NCI-H146 (cell line): ENCODE measurements at places on chromosomes 16 and 17.

- no peak for DNase-seq
Measured at GRCh38 chr17:52827526-52827925, 669.0 kb upstream of the CA10 start.

GRCh38 chr17:76997981-76998531 lies 129.9 kb downstream of the MGAT5B start:
- DNase-seq = no peak

GRCh38 chr16:85983064-85983463 lies 84.1 kb downstream of the IRF8 start:
- no peak for DNase-seq

- DNase-seq = no peak
Measured at GRCh38 chr16:50533317-50533716, 14.9 kb upstream of the NKD1 start.

DNA sequence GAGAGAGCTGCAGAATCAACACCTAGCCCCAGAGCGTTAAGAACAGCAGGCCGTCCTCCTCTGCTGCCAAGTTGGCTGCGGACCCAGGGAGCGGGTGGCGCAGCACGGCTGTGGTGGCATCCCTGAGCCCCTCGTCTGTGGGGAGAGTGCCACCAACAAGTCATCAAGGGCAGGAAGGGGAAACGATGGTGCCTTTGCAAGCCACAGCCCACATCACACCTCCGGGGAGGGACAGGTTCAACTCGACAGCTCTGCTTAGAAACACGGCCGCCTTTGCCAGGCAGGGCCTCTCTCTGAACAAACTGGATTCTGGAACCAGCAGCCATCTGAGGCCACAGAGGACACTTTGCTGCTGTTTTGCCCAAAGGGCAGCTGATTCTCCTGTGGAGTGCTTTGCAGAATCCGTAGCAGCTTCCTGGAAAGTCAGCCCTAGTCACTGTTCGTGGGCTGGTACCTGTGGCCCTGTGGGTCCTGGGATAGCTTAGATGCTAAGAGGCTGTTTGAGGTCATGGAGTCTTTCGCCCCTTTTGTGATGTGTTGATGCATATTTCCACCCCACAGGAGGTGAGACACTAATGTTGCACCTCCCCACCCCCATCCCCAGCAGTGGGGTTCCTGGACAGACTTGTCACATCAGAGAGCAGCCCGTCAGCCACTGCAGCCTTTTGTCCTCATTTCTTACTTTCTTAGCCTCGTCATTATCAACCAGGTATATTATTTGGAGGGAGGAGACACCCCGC lies 270.6 kb downstream of the CPPED1 start:
- DNase-seq = no peak

- peak; percentile 65 for DNase-seq
Measured at GRCh38 chr16:1300664-1301476, 8.6 kb upstream of the UBE2I start.

DNA sequence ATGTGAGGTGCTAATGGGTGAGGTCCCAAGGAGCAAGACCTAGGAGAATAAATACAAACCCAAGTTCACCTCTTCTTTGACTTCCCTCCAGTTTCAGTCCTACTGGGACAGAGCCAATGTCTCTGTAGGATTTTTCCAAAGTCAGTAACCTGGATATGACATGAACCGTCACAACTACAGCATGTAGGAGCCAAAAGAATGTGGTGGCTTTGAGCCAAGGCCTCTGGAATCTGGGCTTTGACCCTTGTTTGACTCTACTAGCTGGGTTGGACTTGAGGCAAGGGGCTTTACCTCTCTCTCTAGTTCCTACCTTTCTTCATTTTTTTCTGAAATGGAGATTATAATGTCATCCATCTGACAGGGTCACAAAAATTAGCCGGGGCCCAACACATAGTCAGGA lies 91.4 kb downstream of the CACNG3 start:
- DNase-seq = no peak

DNA sequence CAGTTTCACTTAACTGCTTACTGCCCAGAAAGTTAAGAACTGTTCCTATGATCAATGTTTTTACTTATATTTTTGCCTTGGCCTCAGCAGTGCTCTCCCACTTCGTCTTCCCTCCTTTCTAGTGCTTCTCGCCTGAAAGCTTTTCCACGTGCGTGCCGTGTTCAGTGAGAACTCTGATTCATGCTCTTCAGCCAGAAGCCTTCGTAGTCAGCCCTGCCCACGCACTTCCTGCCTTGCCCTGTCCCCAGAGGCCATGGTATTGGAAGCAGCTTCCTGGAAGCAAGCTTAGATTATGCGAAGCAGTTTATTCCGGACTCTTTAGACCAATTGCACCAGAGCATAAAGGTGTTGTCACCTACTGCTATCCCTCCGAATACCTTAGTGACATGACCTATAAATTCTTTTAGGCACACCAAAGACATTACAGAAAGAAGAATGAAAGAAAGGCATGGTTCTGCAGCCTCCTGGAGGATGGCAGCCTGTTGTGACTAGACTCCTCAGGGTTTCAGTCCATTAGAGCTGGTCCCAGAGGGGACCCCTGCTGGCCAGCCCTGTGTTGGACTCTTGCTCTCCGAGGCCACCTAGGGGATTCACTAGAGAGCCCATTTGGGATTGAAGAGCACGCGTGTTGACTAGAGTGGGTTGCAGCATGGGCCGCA lies 105.2 kb downstream of the RPTOR start:
- peak; percentile 42 for DNase-seq

GRCh38 chr17:42456223-42457106 lies 2.2 kb upstream of the ATP6V0A1 start:
- DNase-seq = no peak

DNA sequence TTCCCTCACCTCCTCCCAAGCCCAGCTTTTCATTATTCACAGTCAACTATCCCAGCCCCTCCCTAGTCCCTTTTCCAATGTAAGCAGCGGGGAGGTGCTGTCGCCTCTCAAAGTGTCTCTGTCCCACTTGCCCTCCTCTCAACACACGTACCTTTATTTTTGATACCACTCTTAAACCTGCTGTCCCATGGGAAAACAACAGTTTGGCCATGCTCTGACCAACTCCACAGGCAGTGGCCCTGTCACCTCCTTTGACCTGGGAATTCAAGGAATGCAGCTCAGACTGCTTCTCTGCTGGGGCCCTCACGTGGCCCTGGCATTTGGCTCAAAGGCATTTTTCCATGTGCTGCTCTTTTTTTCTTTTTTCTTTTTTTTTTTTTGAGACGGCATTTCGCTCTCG lies 4.2 kb downstream of the LYRM9 start:
- DNase-seq = no peak

- no peak for DNase-seq
Measured at GRCh38 chr16:89442588-89442987, 47.8 kb downstream of the ANKRD11 start.

GRCh38 chr17:70276906-70277305 lies 107.6 kb downstream of the KCNJ2 start:
- no peak for DNase-seq

GRCh38 chr17:38857271-38857670 lies 3.8 kb upstream of the RPL23 start:
- DNase-seq = no peak

DNA sequence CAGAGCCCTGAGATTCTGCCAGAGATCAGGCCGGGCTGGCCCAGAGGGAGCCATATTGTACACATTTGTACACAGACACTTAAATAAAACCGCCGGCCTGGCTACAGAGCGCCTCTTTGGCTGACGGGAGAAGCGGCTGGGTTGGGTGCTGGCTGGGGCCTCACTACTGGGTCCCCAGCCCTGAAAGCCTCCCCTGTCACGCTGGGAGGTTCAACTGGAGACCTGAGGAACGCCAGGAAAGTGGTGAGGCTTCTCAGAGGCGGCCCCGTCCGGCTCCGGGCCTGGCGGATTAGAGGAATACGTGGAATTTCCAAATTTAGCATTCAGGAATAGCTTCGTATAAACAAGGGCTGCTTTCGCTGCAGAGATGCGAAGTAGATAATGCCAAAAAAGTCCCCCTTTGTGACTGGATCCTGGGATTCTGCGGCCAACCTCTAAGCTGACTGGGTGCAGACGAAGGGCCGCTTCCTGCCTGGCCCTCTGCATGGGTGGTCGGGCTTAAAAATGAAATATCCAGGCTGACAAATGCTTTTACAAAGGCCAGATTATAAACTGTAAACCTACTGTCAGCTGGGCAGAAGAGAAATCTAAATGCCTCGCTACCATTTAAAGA lies 252.4 kb downstream of the IRF8 start:
- DNase-seq = no peak

DNA sequence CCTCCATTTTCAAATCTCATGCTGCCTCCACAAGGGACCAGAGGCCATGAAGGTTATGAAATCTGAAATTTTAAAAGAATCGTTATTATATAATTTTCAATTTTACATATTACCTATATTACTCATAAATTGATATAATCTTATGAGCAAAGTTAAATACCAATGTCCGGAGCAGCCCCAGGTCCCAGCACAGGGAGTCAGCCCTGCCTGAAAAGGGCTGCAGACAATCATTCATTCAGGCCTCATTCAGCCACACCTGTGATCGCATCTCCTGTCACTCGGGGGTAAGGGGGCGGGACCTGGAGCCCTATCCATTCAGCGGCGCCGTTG lies 172.5 kb downstream of the AHSP start:
- no peak for DNase-seq

DNA sequence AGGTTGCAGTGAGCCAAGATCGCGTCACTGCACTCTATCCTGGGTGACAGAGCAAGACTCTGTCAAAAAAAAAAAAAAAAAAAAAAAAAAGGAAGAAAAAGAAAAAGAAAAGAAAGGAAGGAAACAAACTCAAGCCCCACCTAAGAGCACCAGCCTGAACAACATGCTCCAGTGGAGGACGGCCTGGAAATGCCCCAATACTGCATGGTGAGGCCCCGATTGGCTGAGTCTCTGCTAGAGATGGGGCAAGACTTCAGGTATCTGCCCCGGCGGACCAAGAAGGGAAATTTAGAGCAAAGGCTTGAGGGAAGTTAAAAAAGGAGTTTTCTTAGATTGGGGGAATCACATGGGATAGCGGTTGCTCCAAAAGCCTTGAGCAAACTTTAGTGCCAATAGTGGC lies 10.4 kb upstream of the ZNF652 start:
- no peak for DNase-seq

- no peak for DNase-seq
Measured at GRCh38 chr17:79444198-79444597, 166.7 kb downstream of the RBFOX3 start.

DNA sequence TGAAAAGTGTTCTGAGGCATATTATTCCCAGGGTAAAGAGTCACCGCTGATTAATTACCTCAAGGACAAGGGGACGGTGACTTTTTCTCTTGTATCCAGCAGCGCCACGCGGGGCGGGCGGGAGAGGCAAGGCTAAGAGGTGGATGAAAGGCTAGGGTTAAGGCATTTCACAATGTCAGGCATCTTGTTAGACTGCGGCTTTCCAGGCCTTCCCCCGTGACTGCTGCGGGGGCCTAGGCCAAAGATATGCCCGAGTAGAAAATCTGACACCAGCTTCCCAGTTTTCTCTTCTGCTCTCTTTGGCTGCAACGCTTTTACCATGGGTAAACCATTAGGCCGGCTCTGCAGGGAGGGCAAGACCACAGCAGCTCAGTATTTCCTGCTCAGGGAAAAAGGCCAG lies 698.2 kb downstream of the MAF start:
- no peak for DNase-seq

DNA sequence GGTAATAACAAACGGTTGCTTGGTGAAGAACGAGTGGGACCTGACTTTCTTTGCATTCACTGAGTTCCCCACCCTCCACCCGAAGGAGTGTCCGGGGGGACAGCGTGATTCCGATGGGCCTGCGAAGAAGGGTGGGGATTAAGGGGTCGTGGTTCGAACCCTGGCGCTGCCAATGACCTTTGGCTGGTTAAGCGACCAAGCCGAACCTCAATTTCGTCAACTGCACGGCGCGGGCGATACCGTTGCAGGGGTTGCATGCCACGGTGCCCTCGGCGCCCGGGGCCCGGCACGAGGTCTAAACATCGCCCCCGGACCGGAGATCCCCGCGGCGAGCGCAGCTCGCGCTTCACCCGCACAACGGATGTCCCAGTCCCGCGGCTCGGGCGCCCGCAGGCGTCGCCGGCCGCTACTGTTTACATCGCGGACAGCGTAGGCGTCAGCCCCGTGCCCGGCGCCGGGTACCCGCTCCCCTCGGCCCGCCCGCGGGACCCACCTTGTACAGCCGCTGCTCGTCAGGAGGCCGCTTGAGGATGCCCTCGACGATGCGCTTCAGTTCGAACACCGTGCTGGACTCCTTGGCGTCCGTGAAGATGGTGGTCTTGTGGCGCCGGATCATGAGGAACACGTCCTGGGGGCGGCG lies 460 bp downstream of the ELOB start:
- DNase-seq = peak; percentile 55

DNA sequence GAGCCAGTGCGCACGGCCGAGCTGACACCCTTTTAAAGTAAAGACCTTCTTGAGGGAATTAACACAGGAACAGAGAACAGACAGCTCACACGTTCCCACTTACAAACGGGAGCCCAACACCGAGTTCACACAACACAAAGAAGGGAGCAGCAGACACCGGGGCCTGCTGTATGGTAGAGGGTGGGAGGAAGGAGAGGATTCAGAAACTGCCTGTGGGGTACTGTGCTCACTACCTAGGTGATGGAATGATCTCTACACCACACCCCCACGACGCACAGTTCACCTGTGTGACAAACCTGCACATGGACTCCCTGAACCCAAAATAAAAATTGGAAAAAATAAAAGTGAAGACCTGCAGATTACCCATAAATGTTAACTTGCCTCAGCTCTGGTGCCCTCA lies 32.5 kb downstream of the TMC6 start:
- no peak for DNase-seq

DNA sequence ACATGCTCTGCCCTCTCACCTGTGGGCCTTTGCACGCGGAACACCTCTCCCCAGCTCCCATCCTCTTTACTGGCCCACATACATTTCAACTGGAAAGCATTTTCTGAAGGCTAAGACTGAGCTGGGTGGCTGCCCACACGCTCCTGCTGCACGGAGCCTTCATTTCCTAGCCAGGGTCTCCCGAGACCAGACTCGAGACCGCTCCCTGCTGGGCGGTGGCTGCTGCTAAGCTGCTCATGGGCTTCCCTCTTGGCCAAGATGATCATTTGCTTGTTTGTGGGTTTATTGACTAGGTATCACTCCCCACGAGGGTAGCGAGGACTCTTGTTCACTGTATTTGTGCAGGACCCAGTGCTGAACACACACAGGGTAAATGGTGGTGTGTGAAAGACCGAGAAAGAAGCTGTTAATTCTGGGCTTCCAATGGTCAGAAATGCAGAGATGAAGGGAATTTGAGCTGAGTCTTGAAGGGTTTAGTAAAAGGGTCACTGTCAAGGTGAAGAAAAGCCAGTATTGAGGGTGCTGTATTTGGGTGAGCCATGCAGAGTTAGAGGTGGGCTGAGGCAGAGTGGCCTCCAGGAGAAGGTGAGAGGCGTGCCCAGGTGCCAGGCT lies 907 bp downstream of the TRAPPC2L start:
- DNase-seq = peak; percentile 40
